ENCODE measurements at places on chromosomes 12 and 14.

DNA sequence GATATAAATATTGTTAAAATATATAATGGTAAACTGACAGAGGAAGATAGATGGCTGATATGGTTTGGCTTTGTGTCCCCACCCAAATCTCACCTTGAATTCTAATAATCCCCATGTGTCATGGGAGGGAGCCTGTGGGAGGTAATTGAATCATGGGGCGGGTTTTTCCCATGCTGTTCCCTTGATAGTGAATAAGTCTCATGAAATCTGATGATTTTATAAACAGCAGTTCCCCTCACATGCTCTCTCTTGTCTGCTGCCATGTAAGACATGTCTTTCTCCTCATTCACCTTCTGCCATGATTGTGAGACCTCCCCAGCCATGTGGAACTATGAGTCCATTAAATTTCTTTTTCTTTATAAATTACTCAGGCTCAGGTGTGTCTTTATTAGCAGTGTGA is 46.3 kb downstream of the PTCSC3 start:
- DNase-seq, result no peak

DNA sequence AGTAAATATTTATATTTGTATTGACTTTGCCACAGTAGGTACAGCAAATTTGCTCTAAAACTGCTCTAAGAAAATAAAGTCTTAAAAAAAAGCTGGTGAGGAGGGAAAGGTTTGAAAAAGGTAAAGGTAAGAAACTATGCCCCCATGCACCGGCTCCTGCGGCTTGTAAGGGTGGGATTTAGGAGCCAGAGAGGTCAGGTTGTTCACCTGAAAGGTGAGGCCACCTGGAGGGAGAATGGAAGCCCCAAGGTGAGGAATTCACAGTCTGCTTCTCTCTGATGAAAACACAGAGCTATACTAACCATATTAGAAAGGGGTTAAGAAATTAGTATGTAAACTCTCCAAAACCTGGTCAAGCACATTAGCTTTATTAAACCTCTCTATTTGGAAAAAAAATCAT is 31.8 kb downstream of the CPM start:
- DNase-seq, result no peak

DNA sequence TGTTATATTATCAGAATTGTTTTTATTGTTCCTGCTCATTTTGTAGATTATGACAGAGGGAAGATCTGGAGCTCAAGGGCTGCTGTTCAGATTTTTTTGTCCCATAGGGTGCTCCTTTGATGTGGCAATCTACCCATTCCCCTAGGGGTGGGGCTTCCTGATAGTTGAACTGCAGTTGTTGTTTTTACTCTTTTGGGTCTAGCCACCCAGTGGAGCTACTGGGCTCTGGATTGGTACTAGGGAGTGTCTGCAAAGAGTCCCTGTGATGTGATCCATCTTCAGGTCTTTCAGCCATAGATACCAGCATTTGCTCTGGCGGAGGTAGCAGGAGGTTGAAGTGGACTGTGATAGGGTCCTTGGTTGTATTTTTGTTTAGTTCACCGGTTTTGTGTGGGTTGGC is 57.9 kb upstream of the SLCO1B1 start:
- DNase-seq, result no peak

GRCh38 chr12:442235-442884 is 17.4 kb upstream of the B4GALNT3 start:
- DNase-seq, result peak; percentile 16

GRCh38 chr12:32536000-32536345 is 136.6 kb downstream of the FGD4 start:
- no peak for DNase-seq

GRCh38 chr14:50974118-50974517 is 29.8 kb upstream of the PYGL start:
- DNase-seq, result no peak

DNA sequence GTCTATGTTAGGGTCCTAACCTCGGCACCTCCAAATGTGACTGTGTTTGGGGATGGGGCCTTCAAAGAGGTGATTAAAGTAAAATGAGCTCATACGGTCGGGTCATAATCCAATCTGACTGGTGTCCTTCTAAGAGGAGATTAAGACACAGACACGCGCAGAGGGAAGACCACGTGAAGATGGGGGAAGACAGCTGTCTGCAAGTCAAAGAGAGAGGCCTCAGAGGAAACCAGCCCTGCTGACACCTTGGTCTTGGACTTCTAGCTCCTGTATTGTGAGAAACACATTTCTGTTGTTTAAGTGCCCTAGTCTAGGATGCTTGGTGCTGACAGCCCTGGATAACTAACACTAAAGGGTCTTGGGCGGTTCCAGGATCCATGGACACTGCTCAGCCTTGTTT is 109.6 kb downstream of the DICER1 start:
- no peak for DNase-seq

DNA sequence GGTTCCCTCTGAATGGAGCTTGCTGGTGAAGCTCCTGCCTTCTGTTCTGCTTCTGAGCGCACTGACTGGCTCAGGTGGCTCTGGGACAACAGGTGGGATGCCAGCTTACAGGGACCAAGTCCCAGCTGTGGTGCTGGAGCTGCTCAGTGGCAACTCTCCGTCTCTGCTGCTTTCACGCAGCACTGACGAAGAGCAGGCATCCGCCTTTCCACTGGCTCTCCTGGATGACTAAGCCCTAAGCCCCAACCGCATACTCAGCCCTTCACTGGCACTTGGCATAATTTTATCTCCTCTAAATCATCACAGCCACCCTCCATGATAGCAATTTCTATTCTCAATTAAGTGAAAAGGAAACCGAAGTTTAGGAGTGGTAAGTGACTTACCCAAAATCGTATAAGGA is 3.7 kb upstream of the RTL1 start:
- DNase-seq, result no peak

- no peak for DNase-seq
These were observed at the start of gene OTX2 for GRCh38 chr14:56810147-56810719. OTX2 (minus strand) TSS chr14:56810479; CDS start chr14:56805456, 5,023 bp downstream.

DNA sequence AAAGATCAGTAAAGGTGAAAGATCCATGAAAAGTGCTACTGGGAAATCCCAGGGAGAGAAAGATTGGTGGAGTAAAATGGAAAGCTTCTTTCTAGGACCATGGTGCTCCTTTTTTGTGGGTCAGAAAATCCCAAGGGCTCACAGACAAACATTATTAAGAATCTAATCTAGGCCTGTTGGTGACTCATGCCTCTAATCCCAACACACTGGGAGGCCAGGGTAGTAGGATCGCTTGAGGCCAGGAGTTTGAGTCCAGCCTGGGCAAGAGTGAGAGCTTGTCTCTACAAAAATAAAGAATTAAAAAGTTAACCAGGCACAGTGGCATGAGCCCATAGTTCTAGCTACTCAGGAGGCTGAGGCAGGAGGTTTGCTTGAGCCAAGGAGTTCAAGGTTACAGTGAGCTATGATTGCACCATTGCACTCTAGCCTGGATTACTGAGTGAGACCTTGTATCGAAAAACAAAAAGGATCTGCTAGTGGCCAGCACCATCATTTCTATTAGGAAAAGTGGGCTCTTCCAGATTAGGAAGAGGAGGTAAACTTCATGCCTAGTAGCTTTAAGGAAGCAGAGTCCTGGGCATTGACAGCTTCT is 43.0 kb downstream of the TXNRD1 start:
- DNase-seq, result no peak

DNA sequence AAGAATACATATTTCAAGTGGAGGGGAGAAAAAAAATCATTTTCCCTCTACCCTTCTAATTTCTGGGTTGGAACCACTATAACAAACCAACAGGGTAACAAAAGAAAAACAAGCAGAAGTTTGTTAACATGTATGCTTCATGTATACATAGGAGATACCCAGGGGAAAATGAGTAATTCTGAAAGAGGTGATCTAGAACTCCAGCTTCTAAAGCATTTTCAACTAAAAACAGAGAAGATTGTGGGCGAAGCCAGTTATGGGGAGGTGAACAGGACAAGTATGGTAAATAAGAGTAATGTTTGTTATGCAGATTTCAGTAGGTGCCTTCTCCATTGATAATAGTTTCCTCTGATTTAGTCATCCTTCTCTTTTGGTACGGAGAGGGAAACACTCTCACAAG is 16.7 kb downstream of the FNTB start:
- no peak for DNase-seq

DNA sequence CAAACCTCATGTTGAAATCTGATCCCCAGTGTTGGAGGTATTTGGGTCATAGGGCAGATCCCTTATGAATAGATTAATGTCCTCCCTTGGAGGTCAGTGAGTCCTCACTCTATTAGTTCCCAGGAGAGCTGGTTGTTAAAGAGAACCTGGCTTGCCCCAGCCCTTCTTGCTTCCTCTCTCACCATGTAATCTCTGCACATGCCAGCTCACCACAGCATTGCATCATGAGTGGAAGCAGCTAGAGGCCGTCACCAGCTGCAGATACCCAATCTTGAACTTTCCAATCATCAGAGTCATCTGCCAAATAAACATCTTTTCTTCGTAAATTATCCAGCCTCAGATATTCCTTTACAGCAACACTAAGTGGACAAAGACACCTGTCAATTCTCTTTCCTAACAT is 161.8 kb upstream of the IGF1 start:
- DNase-seq, result no peak

DNA sequence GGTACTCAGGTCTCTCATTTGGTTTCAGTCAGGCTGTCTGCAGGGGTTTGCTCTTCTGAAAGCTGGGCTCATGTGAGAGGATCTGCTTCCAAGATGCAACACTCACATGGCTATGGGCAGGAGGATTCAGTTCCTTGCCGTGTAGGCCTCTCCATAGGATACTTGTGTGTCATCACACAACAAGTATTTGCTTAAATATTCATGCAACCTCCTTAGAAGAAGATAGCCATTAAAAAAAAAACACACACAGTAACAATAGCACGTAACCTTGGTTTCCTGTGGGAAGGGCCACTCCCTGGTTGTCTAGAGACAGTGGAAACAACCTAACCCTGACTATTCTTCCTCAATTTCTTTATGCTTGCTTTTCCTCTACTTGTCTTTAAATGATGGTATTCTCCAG is 31.8 kb upstream of the CLEC4E start:
- no peak for DNase-seq

DNA sequence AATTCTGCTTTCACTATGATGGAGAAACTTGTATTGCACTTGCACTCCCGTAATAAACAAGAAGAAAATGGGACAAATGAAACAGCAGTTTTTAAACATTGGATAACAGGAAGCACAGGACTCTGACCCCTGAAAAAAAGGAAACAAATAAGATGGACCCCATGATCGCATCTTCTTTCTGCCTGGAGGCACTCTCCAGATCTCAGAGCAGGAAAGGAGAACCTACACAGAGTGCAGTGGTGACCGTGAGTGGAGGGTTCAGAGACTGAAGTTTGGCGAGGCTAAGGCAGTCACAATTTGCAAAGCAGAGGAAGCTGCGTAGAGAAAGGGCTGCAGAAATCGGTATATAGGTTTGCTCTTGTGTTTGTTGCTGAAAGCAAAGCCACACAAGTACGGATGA is 6.1 kb upstream of the FGF6 start:
- no peak for DNase-seq

- no peak for DNase-seq
These were observed 28.2 kb downstream of the ST8SIA1 start for GRCh38 chr12:22306311-22306710.

DNA sequence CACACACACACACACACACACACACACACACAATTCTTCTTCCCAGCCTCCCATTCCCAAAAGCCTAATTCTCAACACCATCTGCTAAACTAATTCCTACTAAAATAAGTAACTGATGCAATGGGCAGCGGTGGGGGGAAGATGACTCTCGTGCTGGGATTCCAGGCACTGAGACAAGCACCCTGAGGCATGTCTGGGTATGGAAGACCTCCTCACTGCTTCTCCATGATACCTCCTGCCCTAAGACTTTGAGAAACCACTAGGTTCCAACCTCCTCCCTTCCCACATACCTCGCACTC is 789 bp upstream of the VWF start:
- DNase-seq, result no peak

DNA sequence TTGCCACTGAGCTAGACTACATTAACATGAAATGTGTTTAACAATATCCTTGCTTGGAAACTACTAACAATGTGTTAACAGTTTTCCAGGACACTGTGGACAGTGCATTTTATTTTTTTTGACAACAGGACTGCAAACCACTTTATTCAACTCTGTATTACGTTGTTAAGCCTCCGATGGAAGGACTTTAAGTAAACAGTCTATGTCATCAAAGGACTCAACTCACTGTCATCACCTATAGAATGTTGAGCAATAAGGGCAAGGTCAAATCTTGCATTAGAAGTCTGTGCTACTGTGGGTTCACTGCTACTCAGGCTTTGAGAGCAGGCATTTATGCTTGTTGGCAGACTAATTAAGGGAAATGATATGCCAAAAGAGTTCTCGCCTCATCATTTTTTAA is 483.7 kb downstream of the FLRT2 start:
- peak; percentile 85 for DNase-seq

DNA sequence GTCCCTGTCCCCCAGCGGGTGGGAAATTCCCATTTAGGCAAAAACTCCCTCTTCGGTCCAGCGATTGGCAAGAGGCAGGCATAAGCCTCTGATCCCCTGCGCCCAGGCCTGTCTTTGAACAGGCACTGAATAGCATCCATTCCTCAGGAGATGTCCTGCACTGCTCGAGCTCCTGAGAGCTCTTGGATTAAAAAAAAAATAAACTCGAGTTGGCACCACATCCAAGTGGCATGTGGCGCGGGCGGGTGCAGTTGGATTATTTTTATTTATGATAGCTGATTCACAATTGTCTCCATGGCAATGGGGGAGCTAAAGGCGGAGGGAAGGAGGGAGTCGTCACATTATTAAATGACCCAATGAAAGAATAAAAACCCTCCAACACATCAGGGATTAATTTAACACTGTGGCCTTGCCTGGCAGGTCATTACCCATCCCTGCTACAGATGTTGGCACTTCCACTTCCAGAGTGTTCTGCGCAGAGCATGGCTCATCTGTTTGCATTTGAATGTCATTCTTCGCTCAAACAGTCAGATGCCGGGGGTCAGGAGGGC is 207.2 kb downstream of the AACS start:
- DNase-seq, result no peak

DNA sequence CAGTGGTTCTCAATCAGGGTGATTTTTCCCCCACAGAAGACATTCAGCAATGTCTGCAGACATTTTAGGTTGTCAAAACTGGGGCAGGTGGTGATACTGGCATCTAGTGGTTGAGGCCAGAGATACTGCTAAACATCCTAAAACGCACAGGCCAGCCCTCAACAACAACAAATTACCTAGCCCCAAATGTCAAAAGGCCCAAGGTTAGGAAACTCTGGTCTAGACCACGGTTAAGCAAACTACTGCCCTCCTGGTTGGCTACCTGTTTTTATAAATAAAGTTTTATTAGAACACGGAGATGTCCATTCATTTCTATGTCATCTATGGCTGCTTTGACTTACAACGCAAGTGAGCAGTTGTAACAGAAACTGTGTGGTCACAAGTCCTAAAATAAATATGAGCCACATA is 186.7 kb downstream of the EFCAB11 start:
- DNase-seq, result peak; percentile 28

- no peak for DNase-seq
These were observed 173.6 kb downstream of the TTC8 start for GRCh38 chr14:88998027-88998426.

GRCh38 chr12:109857715-109858114 is 22.6 kb downstream of the GLTP start:
- DNase-seq, result no peak

GRCh38 chr14:50095895-50096294 is 20.5 kb downstream of the VCPKMT start:
- no peak for DNase-seq

Measured in SHP77 (cell line).